Stimulated activated CD8-positive, alpha-beta memory T cell treated with anti-CD3 and anti-CD28 coated beads, Interleukin-2, amount 100 ng/mL, for 1 hour (primary cell): ENCODE measurements at places on chromosomes 4 and X.

GRCh38 chr4:6277935-6278800 lies 8.5 kb downstream of the WFS1 start:
- DNase-seq = no peak

DNA sequence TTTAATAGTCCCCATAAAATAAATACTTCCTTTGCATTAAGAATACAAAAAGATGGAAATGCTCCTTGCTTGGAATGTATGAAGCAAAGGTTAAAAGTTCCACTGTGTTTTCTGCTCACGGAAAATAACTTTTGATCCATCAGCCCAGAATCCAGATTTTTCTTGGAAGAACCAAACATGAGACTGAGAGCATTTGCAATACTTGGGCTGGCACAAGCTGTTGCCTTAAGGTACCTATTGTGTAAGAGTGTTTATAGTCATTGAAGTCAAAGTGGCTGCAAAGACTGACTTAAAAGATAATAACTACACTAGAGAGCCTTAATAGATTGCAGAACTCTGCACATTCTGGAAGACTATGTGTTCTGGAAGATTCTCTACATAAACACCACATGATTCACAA lies 281.4 kb downstream of the RAB28 start:
- DNase-seq = no peak

GRCh38 chr4:175988511-175988910 lies 77.1 kb upstream of the WDR17 start:
- no peak for DNase-seq

DNA sequence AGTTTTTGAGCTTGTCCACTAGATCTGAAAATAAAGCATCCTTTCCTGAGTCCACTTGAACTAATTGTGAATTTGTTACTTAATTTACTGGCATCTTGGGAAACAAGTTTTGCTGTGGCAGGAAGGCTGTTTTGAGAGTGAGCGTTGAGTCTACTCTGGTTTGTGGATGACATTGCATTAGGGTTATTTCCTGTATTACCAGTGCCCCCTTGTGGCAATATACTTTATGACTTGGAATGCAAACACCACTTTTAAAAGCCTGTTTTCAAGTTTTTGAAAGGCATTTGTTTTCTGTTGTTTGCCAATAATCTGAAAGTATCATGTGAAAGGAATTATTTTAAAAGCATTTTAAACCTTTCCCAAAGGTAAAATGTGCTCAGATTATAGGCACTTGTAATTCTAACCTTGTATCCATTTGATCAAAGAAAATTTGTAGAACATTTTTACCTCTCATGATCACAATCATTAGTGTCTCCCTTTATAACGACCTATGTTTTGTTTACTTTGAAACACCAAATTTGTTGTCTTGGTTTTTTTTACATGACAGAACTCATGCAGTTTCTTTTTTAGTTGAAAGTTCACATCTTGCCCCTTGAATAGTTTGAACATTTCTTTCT lies 18.0 kb upstream of the CYP2U1 start:
- no peak for DNase-seq

DNA sequence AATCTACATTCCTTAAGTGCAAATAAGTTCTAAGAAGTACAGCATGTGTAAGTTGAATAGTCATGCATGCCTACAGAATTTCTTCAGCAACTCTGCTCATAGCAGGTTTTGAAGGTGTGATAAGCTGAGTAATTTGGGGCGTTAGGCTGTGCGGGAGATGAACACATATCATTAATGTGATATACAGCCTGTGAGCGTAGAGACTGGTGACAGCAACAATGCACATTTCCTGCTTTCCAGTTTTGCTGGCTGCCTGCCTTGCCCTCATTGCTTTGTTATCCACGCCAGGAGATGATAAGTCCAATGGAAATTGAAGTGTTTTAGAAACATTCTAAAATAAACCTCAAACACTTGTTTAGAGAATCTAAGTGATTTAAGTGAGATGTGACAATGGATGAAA lies 1709.4 kb downstream of the ARAP2 start:
- no peak for DNase-seq

DNA sequence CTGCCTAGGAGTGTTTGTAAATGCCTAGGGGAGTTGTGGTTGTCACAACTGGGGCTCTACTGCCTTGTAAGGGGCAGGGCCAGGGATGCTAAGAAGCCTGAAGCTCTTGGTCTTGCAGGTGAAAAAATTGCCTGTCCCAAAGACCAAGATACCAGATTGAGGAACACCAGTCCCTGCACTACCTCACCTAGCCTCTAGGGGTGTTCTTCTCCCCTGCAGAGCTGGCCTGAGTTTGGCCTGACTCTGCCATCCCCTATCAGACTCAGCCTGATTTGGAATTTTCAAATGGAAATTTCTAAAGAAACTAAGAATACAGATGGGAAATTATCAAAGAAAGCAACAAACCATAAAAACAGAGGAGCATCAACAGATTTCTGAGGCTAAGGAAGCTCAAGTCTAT lies 90.4 kb downstream of the ZC4H2 start:
- DNase-seq = no peak

DNA sequence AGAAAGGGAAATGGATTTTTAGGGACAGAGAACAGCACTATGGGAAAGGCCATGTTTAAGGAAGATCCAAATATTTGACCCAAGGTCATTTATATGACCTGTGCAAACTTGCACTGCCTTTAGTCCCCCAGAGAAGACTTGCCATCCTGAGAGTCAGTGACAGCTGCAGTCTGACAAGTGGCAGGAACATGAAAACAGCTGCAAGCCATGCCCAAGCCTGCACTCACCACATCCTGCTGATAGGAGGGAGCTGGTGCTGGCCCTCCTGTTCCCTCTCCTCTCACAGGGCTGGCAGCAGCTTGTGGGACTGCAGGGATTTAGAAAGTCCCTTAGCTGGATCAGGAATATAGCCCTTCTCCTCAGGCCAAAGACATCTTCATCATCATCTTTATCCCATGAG lies 187.7 kb downstream of the RAP1GDS1 start:
- no peak for DNase-seq

DNA sequence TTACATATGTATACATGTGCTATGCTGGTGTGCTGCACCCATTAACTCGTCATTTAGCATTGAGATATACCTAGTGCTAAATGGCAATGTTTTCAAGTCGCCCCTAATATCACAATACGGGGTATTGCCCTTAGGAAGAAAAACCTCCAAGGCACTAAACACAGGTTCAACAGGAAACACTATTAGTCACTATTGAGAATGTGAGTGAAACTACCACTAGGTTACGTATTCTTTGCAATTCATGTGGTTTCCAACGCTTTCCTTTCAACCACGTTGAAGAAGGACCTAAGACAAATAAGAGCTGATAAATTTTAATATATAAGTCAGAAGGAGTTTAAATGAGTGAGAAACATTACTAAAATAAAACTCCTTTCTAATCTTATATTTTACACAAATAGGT lies 134.7 kb upstream of the SPANXN4 start:
- DNase-seq = no peak

GRCh38 chr4:88964450-88964849 lies 92.5 kb downstream of the FAM13A start:
- DNase-seq = no peak

GRCh38 chr4:83010522-83011318 lies at the start of gene LIN54:
Gene LIN54, minus strand, starts transcription at chr4:83010823. Its CDS starts 25,979 bp downstream, at chr4:82984844.
- peak; percentile 75 for DNase-seq

GRCh38 chrX:122363112-122363795 lies 820.8 kb upstream of the GRIA3 start:
- no peak for DNase-seq
